ENCODE measurements at places on chromosomes 3 and 15.

DNA sequence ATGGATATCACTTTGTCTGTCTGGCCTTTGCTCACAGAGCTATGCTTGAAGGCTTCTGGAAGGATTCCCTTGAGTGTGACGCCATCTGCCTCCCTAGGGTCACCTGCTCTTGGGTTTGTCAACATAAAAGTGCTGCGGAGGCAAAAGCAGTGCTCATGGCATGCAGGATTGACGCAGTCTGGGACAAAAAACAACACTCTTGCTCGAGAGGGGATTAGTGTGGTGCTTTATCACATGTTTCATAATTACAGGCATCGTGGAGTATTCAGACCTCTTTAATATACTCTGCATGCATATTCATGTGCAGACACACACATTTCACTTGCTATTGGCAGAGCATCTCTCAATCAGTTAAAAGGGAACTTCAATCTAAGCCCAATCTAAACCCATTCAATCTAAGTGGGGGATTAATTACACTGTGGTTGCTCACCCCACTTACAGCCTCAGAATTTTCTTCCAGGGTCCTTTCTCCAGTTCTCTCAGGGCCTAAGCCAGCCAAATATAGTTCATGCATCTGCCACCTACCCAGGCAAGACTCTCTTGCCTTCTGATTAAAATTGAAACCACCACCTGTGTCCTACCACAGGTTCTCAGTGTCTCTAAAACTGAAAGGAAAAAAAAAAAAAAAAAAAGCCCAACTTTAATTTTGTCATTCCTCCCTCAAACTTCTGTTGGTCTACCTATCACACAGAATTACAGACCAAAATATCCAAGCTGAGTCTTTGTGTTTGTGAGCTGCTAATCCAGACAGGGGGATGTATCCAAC is 75.6 kb downstream of the BFSP2 start:
- DNase-seq: peak; percentile 80

DNA sequence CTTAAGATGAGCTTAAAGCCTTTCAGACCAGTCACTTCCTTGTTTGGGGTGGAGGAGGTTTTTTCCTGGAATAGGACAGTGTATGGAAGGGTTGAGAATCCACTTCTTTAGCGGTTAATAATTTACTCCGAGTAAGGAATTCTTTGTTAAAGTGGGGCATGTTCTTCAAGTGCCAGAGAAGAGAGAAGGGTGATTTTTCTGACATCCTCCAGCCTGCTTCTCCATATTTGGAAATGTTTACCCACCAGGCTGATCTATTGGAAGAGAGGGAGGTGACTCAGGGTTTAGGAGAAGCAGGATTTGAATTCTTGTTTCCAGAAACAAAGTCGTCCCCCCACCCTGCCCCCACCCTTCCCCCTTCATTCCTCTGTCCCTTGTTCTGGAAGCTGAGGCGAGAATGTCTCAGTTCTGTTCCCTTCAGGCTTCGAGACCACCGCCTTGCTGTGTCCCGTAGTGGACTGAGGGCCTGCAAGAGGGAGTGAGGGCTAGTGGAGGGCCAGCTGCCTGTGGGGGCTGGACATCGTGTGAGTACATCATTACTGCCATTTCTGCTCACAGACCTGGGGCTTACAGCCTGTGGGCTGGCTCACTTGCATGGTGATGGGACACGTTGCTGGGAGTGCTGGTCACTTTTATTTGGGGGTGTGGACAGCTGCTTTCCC is 58.5 kb downstream of the LPP start:
- no peak for DNase-seq

- DNase-seq: peak; percentile 55
Observed at GRCh38 chr3:147411815-147412241, 2.7 kb downstream of the ZIC1 start.

DNA sequence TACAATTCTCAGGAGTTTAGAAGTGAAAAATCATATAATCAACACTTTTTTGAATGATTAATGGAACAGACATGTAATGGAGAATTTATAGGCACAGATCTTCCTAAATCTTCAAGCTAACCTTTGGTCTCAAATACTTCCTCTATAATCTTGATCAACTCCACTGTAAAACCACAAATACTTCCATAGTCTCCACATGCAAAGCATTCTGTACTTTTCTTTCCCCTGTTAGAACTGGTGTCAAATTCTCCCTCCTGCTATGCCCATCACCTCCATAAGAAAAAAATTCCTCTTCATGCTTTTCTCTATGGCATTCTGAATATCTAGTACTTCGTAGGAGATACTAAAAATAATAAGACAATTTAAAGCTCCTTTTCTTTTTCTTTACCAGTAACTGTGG is 214.3 kb downstream of the ADAMTS9 start:
- DNase-seq: no peak

DNA sequence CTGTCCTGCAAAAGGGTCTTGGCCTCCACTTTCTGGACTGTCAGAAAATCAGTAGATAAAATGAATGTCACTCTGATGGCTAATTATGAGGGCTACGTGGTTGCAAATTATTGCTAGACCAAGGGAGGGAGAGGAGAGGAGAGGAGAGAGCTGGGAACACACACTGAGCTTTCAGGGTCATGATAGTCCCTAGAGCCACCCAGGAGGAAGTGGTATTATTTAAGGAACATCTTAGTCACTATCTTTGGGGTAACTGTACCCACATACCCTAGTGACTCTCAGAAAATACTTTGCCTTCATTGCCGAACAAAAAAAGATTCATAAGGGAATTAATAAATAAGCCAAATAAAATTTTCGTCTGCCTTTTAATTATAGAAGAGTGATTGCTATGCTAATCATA is 642.3 kb upstream of the CFAP20DC start:
- no peak for DNase-seq

- DNase-seq: no peak
Observed at GRCh38 chr3:182215881-182216280, 504.2 kb downstream of the SOX2 start.

- DNase-seq: no peak
Observed at GRCh38 chr3:140816372-140817195, 125.1 kb upstream of the SLC25A36 start.

DNA sequence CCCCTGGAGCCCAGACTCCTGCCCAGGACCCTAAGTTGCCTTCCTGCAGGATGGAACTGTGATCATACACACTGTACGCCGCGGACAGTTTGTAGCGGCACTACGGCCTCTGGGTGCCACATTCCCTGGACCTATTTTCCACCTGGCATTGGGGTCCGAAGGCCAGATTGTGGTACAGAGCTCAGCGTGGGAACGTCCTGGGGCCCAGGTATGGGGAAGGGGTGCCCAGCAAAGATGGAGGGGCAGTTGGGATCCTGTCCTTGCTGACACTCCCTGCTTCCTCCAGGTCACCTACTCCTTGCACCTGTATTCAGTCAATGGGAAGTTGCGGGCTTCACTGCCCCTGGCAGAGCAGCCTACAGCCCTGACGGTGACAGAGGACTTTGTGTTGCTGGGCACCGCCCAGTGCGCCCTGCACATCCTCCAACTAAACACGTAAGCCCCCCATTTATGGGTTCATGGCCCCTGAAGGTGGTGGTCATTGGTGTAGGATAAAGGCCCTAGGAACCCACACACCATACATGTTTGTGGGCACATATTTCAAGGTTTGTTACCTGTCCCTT is 28.8 kb downstream of the NBEAL2 start:
- no peak for DNase-seq

GRCh38 chr15:74013374-74013894 is 18.9 kb downstream of the PML start:
- DNase-seq: no peak

DNA sequence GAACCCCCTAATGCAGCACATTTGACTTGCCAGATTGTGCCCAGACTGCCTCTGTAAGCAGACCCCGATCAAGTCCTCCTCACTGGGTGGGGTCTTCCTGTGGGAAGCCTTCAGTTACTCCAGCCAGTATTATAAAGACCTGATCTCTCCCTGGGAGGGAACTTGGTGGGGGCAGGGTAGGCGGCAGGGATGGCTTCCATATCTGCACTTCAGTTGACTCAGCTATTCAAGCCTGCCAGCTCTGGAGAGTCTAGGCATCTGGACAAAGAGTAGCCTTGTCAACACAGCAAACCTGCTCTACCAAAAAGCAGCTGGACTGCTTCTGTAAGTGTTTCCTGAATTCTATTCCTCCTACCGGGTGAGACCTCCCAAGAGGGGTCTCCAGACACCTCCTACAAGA is 21.0 kb upstream of the SLC25A38 start:
- no peak for DNase-seq

DNA sequence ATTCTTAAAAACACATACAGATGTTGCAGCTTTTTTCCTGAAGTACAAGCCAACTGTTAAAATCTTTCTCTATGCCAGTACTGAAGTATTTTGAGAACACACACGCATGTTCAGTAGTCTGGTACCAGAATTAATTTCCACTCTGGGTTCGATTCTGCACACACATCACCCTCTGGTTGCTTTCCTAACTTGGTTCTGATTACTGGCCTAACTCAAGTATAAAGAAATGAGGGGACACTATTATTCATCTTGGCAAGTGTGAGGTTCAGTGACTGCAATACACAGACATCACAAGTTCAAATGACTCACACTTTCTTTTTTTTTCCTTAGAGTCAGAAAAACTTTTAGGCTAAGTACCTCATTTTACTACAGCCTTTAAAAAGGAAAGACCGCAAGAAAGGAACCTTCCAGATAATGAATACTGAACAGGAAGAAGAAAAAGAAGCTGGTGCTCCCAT is 37.4 kb upstream of the LDHAL6B start:
- DNase-seq: no peak

DNA sequence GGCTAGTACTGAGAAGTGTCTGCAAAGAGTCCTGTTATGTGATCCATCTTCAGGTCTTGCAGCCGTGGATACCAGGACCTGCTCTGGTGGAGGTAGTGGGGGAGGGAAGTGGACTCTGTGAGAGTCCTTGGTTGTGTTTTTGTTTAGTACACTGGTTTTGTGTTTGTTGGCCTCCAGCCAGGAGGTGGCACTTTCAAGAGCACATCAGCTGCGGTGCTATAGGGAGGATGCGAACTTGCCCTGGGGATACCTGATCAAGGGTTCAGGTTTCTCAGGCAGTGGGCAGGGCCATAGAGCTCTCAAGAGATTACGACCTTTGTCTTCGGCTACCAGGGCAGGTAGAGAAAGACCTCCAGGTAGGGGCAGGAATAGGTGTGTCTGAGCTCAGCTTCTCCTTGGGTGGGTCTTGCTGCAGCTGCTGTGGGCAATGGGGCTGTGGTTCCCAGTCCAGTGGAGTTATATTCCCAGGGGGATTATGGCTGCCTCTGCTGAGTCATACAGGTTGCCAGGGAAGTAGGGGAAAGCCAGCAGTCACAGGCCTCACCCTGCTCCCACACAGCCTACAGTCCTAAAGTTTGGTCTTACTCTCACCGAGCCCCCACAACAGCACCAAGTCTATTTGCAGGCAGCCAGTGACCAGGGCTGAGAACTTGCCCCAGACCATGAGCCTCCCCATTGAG is 132.8 kb upstream of the NPHP3 start:
- DNase-seq: no peak

GRCh38 chr3:25235031-25235430 is 193.0 kb upstream of the RARB start:
- no peak for DNase-seq

GRCh38 chr3:127753898-127754410 is 68.4 kb downstream of the MGLL start:
- DNase-seq: no peak

DNA sequence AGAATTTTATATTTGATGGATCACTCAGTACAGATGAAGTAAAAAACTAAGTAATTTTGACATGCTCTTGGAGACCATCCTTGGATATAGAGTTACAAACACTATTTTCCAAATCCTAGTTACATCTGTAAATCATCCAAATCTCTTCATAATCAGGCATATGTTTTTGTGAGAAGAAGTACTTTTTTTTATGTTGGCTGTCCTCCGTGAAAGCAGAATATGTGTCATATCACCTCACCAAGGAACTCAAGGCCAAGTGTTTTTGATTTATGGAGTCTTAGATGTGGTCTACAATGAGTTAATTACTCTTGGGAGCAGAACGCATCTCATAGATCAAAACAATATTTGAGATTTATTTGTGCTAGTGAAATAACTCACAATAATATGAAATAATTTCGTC is 416.5 kb upstream of the TGFBR2 start:
- DNase-seq: no peak

DNA sequence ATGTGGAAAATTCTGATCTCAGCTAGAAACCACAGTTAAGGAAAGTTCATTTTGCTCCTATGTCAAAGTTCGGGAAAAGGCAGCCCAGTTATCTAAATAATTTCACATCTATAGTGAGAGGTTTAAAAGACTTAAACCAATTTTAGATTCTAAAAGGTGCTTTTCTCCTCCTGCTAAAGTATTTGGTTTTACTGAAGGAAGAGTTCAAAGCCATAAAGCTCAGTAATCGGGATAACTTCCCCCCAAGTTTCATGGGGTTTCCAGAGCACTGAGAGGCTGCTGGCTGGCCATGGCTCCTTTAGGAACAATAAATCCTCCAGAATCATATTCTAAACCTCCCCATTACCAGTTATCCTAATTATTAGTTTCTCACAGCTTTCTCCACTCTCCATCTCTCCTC is 38.2 kb downstream of the ZIC4 start:
- DNase-seq: no peak

DNA sequence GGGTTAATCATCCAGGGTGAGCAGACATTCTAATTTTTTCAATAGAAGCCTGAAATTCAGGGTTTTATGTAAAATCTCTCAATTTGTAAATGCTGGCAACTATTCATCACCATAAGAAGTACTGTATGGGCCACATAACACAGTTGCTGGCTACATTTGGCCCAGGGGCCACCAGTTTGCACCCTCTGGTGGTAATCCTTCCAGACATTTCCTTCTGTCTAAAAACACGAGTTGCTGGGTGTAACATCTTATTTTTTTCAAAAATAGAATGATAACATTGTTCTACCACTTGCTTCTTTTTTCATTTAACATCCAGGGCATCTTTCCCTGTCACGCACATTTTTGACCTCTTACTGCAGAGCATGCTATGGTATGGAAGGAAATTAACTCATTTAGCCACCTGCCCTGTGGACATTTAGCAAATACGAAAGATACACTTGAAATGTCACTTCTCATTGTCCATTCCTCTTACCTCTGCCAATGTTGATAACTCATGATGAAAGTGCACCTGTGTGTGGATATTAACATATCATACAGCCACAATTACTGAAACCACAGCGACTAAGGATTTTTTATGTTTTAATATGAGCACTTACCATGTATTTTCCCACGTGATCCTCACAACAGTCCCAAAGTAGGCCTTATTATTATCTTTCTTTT is 117.5 kb upstream of the ARHGEF3 start:
- DNase-seq: no peak

- no peak for DNase-seq
Observed at GRCh38 chr3:176795891-176796290, 401.4 kb downstream of the TBL1XR1 start.

- no peak for DNase-seq
Observed at GRCh38 chr3:173745952-173746682, 348.6 kb downstream of the NLGN1 start.

GRCh38 chr3:82329300-82329699 is 567.9 kb upstream of the GBE1 start:
- DNase-seq: no peak

- DNase-seq: no peak
Observed at GRCh38 chr15:54566654-54567053, 588.4 kb downstream of the UNC13C start.

GRCh38 chr15:68500363-68501258 is 68.6 kb upstream of the ITGA11 start:
- DNase-seq: no peak

GRCh38 chr3:190830031-190830430 is 32.5 kb downstream of the GMNC start:
- no peak for DNase-seq

All from activated CD4-positive, alpha-beta T cell treated with anti-CD3 and anti-CD28 coated beads, Interleukin-2, amount 10 ng/mL, durations not matched to agents 24 days and 14 days (primary cell).